Activated naive CD4-positive, alpha-beta T cell (primary cell): ENCODE measurements at places on chromosomes 12 and 14.

GRCh38 chr12:18676141-18676540, 61.7 kb downstream of the PLCZ1 start:
- no peak for DNase-seq

GRCh38 chr12:31476437-31476836, 114.5 kb downstream of the DENND5B start:
- no peak for DNase-seq

DNA sequence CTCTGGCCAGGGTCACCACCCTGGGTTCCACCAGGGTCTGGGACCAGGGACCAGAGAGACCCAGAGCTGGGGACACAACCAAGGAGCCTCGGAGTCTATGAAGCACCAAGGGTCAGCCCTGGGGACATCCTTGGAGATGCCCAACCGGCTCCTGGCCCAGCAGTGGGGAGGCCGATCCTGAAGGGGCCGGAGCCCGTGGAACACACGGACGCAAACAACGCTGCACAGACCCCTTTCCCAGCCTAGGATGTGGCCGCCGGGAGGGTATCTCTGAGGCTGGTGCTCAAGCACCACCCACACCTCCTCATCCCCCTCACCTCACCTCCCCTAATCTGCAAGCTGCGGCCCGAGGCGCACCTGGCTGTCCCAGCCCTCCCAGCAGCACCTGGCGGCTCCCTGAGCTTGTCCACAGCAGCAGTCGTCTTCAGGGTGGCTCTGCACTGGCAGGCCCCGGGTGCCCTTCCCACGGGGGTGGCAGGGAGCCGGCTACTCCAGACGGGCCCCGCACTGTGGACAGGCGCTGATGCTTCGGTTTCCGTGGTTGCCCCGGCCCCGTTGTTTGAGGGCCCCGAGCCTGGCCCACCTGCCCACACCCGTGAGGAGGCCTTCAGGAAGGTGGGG, 146.8 kb upstream of the C14orf180 start:
- DNase-seq, result no peak

- no peak for DNase-seq
Observed at GRCh38 chr12:56695327-56696101, 7.4 kb upstream of the PTGES3 start.

- DNase-seq, result no peak
Observed at GRCh38 chr12:121072147-121072546, 33.1 kb upstream of the OASL start.

DNA sequence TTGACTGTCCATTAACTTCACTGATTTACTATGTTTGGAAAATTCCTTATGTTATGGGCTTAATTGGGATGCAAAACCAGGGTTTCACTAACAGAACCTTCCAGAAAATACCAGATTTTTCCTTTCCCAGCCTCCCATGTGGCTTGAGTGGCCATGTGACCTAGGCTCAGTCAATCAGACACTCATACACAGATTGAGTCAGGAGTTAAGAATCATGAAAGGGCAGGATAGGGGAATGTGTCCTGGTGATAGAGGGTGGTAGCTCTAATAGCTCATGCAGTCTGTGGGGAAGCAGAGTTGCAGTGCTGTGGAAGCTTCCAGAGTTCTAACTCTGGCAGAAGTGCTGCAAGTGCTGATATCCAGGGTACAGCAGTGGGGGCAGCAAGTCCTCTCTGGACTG, 134.1 kb upstream of the IFNG-AS1 start:
- DNase-seq, result no peak

GRCh38 chr12:76866726-76867125, 12.1 kb downstream of the CSRP2 start:
- DNase-seq, result no peak

DNA sequence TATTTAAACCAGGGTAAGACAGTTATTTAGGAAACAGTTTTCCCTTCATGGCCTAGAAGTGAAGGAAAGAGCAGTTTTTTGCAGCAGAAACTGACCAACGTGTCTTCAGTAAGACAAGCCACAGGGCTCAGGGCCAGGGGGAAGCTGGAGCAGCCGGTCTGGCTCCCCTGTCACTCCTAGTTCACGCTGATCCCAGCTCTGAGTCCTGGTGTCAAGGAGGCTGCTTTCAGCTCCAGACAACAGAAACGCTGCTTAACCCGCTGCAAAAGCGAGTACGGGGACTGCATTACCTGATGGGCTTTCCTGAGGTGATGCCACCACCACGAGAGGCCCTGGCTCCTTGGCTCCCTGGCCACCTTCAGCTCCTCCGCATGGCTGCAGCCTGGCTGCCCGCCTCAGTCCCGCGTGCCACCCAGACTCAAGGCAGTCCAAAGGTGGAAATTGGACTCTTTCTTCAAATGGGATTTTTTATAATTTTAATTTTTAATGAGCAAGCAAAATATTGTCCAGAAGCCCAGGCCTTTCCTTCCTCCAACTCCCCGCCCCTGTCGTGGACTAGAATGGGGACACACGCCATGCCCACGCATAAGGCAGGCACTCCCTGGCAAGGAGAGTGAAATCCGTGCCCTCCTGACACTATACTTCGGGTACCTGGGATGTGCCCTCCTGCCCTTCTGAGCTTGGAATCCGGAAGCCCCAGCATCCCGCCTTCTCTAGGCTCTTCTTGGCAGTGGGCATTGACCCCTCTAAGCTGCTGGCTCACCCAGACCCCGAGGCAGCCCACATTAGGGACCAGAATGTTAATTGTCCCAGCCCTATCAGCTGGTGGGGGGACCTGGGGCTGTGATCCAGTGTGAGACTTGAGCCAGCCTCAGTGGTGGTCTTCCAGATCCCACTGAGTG, 85.0 kb downstream of the PAPOLA start:
- DNase-seq, result no peak

- no peak for DNase-seq
Observed at GRCh38 chr14:77892381-77892871, 92.5 kb downstream of the ADCK1 start.

DNA sequence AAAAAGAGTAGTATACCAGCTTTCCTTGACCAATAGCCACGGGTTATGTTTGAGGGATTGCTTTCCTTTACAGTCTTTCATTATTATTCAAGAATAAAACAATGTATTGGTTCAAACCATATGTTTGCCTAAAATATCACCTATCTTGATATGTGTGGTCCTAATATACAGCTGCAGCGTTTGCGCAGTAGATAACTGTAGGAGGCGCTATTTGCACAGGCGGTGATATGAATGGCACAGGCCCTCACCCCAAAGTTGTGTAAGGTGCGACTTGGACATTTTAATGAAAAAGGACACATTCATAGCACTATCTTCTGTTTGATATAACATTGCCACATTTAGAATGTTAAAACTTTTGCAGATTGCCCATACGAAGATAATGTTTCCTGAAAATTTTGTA, 298.4 kb downstream of the TRHDE start:
- DNase-seq, result no peak

GRCh38 chr14:104888489-104889374, 23.7 kb downstream of the CEP170B start:
- DNase-seq, result no peak

- DNase-seq, result no peak
Observed at GRCh38 chr12:24349051-24349799, 399.8 kb upstream of the SOX5 start.

DNA sequence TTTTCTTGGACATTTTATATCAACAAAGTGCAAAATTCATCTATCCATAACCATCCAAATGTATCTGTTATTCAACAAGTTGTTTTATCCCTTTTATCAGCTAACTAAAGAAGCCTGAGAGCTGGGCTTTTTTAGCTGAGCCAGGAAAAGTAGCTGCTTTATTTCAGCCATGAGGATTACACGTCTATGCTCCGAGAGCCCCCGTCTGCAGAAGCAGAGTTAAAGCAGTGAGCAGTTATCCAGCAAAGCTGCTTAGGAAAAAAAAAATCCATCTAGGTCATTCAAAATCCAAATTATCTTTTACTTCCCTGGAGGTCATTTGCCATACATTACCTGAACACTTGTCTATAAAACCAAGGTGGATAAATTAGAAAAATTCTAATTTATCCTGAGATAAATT, 15.7 kb upstream of the HECTD1 start:
- no peak for DNase-seq

DNA sequence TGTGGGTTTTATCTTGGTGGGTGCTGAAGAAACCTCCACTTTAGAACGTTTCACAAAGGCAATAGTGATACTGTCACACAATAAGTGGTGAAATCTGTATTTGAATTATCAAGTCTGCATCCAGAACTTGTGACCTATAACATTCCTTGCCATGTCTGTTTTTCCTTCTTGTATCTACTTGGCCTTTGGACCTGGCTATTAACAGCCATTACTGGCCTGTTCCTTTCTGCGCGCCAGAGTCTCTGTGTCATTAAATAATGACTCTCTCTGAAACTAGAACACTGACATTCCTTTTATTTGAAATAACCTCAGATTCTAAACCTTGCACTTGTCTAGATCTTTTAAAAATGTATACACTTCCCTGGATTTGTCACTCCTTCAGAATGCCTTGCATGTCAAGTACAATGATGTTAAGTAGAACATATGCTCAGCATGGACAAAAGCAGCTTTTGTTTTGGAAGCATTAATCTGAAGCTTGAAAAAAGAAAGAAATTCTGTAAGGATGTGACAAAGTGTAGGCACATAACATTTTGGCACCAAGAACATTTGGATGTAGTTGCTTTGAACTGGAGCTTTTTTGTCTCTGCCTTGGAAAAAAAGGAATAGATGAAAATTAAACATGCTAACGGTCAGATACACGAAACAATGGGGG, 95.5 kb upstream of the RPL10L start:
- no peak for DNase-seq

DNA sequence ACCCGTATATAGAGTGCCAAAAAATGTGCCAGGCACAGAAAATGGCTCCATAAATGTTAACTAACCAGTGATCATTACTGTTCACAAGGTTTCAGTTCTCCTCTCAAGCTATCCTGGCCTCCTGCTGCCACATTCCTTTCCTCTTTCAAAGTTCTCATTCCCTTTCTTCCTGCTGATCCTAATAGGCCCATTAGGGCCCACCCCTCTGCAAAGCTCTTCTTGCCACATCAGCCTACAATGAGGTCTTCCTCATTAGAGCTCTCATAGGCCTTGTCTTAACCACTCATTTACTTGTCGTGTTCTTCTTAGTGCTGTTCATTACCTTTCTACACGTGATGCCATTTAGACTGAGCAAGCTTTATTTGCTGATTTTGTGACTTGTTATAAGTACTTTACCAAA, 40.5 kb downstream of the RPS29 start:
- no peak for DNase-seq

DNA sequence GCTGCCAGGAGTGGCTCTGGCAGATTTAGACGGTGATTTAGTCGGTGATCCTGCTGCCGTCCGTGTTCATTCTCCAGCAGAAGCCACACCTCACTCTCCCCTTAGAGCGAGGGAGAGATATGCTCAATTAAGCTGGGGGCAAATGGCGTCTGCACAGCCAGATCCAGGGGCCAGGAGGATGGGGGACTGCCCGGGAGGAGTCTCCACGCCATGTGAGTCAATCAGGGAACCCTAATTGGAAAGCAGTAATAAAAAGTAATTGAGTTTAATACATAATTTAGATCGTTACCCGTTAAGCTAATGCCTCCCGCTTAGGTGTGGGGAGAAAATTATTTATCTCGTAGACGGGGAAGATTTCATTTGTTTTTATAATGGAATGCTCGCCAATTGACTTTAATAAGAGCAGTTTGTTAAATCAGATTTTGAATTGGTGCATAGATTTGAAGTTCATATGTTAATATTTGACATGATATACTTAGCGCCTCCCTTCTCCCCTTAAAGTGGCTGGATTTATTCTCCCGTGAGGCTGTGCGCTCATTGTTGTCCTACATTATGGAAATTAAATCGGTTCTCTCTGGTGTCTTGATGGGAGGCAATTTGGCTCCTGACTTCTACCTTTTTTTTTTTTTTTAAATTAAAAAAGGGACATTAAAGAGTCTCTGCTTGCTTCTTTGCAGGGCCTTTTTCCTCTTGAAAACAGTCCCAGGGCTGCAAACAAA, 104.9 kb upstream of the C14orf180 start:
- no peak for DNase-seq

DNA sequence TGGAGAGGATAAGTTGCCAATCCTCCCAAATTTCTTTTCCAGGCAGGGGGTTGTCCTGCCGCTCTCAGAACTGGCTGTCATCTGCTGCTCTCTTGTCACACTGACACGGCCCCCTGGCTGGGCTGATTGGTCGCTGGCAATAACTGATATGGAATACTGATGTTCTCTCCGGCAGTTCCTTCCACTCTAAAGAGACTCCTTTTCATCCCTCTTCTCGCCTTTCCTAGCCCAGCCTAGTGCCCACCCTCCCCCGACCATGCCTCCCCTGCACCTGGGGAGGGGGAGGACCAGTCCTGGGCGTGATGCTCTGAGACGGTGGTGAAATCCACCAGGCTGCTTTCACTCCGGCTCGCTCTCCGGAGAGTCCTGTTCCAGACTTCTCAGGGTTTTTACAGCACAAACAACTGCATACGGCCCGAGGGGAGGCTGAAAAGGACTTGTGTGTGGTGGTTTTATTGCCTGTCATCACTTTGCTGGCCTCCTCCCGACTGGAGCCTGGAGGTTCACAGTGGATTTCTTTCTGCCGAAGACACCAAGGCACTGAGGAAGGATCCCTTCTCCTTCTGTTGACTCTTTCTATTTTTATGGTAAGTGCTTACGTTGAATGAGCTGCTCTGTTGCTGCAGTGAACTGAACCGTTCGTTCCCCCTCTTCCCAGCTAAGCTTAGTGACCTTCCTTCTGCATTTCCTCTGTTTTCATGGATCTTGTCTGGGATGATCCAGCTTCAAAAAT, at the start of gene ANO4:
Gene ANO4, plus strand, starts transcription at position 336 of the 733 bp plus-strand sequence. CDS start 107,010 bp downstream, outside the sequence.
- no peak for DNase-seq

GRCh38 chr12:106174876-106175275, 36.1 kb upstream of the NUAK1 start:
- no peak for DNase-seq

- no peak for DNase-seq
Observed at GRCh38 chr14:91310606-91311283, 66.2 kb upstream of the GPR68 start.

DNA sequence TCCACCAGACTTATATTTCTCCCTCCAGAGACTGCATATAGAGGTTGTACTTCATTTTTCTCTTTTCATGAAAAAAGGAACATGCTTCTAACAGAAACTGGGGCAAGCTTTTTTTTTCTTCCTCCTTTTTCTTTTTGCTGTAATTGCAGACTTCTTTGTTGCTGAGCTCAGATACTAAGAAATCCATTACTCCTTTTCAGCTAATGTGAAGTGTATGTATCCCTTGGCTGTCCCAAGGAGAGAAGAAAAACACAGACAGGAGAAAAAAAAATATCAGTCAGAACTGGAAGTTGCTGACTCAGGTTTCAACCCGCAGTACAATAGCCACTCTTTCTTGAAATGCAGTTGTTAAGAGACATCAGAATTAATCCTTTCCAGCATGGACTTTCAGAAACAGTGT, 1248.4 kb downstream of the LRFN5 start:
- no peak for DNase-seq

DNA sequence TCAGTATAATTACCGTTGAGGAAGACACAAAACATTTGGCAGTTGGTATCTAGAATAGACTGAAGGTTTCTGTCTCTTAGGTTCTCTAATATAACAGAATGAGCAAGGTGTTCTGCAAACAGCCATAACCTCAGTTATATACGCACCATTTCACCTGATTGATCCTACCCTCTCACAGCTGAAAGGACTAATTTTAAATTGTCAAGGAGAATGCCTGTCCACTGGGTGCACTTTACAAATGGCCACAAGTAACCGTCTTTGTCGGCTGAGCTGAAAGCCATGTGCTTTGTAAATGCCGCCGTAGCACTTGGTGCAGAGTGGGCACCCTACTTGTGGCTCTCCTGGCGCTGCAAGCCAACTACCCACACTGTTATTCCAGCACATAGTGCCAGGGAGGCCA, 466.3 kb downstream of the AACS start:
- DNase-seq, result no peak

- no peak for DNase-seq
Observed at GRCh38 chr14:44291366-44291915, 215.6 kb downstream of the FSCB start.
